NCI-H1417 treated with DMSO at 0.1 percent for 48 hours (cell line): ENCODE measurements at places on chromosomes 3 and 15.
A peak's percentile ranks its signal among the peaks of the same experiment; 100 is the strongest.

DNA sequence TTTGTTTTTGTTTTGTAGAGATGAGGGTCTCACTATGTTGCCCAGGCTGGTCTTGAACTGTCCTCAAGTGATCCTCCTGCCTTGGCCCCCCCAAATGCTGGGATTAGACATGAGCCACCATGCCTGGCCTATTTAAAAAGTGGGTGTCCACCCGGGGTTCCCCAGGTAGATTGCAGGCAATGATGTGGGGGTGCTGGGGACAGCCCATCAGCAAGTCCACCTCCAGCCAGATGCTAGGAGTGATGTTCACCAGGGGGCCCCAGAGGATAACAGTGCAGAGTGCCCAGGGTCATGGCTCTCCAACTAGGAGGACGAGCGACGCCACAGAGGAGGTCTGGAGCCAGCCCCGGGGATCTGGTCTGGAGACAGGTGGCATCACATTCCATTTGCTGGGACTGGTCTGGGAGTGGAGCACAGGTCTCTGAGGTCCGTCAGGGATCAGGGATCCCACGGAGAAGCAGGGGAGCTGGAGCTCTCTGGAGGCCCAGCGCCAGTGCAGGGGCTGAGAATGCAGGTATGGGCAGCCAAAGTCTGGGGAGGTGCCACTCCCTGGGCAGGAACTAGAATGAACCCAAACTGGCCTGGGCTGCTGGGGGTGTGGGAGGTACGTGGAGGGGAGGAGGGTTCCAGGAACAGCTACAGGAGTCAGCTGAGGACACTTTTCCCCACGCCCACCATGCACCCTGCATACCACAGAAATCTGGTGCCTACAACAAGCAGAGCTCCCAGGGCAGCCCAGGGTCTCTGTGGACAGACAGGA, 51.2 kb upstream of the PCSK6 start:
- no peak for DNase-seq

- no peak for DNase-seq
Observed at GRCh38 chr3:12253516-12254343, 35.1 kb upstream of the PPARG start.

DNA sequence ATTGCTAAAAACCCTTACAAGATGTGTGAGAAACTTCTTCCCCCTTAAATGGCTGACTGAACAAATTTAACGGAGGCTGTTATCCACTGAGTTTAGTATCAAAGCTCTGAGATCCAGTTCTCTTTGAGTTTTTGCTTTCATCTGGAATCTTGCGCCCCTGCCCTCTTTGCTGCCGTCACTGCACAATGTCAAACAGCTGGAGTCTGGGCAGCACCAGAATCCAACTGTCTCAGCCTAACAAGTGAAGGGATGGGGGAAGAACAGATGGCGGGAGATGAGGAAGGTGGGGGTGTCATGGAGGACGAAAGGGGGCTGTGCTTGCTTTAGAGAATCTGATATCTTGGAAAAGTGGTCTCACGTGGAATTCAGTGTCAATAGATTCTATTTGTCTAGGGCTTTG, 7.0 kb upstream of the BOC start:
- DNase-seq = no peak

DNA sequence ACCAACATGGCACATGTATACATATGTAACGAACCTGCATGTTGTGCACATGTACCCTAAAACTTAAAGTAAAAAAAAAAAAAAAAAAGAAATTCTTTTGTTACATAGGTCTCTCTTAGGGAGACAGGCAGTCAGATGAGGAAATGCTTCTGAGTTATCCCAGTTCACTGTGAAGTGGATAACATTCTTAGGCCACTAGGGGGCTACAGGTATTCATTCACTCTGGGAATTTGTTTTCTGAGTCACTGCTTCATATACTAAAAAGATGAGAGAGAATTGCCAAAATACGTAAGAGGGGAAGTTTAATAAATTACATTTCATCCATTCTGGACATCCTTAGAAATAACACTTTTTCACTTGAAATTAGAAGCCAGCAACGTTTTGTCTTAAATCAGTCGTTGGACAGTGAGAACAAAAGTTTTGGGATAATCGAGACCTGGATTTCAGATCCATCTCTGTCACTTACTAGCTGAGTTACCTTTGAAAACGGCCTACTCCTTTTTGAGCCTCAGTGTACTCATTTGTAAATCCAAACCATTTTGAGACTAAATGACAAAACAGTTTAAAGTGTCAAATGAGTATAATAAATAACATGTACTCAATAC, 738.4 kb upstream of the ALCAM start:
- no peak for DNase-seq

- DNase-seq = no peak
Observed at GRCh38 chr3:47961815-47962606, 54.2 kb downstream of the MAP4 start.

- DNase-seq = no peak
Observed at GRCh38 chr3:189395825-189396224, 224.1 kb downstream of the TPRG1 start.

- DNase-seq = peak; percentile 56
Observed at GRCh38 chr3:58471025-58471887, 20.6 kb upstream of the KCTD6 start.

- DNase-seq = no peak
Observed at GRCh38 chr15:78244893-78245292, 10.5 kb upstream of the ACSBG1 start.

- DNase-seq = no peak
Observed at GRCh38 chr15:83565553-83566159, 88.3 kb upstream of the ADAMTSL3 start.

DNA sequence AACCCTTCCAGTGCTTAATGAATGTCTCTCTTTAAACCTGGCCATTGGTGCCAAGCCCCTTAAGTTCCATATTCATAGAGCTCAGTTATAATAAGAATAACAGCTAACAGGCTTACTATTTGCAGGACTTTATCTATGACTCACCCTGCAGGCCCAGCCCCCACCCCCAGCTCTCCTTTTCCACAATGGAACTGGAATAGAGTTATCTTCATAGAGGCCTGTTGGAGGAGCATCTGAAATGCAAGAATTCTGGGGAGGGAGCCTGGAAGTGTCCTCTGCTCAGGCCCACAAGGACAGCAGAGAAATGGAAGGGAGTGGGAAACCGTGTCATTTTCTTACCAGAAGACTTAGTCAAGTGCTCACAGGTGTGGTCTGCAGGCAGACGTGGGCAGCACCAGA, 52.8 kb downstream of the SEMA5B start:
- no peak for DNase-seq

DNA sequence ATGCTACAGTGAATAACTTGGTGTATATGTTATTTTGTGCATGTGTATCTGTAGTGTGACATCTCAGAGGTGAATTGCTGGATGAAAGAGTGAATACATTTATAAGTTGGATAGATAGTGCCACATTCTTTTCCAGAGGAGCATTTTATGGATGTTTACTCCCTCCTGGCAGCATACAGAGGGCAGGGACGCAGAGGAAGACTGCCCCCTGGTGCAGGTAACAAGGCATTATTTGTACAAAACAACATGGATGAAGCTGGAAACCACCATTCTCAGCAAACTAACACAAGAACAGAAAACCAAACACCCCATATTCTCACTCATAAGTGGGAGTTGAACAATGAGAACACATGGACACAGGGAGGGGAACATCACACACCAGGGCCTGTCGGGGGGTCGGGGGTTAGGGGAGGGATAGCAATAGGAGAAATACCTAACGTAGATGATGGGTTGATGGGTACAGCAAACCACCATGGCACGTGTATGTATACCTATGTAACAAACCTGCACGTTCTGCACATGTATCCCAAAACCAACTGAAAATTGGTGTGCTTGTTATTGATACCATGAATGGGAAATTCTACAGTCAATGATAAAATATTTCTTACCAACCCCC, 57.9 kb upstream of the CTXND1 start:
- DNase-seq = no peak

- DNase-seq = no peak
Observed at GRCh38 chr3:10366651-10367101, 45.8 kb upstream of the SEC13 start.

DNA sequence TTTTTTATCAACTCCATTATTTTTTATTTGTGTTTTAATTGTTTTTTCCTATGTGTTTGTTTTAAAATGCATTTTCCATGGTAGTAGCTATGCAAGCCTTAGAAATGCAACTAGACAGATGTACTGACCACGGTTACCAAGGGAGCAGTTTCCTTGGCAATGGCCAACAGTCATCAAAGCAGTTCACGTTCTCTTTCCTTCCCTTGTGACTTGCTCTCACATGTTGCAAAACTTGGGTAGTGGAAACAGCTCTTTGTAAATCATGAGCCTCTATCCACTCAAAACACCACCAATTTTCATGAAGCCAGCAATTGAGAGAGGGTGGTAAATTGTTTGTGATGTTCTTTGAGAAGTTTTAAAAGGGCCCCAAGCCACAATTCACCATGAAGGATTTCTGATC, 499.4 kb upstream of the MDFIC2 start:
- DNase-seq = no peak

- DNase-seq = no peak
Observed at GRCh38 chr3:82114589-82114988, 353.1 kb upstream of the GBE1 start.

DNA sequence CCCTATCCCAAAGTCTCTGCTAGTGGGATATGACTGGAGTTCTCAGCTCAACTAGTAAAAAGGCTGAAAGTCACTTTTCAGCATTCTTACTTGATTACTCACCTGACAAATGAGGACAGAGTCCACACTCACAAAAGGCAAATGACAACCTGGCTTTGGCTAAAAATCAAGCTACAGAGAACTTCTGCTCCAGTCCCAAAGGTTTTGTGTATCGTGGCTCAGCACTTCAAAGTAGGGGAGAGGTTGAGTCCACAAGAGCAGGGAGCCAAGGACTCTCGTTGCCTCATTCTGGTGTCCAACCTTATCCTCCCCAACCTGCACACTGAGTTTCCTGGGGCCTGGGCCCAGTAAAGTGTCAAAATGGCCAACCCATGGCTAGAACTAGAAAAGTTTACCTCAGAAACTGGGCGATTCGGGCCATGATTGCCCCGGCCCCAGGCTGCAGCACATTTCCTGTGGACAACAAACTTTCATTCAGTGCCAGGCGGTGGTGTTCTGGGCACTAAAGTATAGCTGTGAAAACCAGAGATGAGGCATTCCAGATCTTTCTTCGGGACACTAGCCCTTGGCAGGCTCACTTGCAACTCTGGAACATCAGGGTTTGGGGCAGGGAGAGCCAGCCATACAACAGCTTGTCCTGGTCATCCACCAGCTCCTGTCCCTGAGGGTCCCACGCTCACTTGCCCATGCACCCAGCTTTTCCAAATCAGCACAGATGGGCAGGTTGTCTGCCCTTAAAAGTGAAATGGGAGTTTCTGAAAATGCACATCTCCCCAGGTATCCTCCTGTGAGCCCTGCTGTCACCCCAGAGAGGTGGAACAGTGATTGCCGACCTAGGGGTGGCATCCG, 3.1 kb downstream of the ACAA1 start:
- DNase-seq = no peak

GRCh38 chr3:47034868-47035489, 55.5 kb downstream of the NBEAL2 start:
- DNase-seq = no peak

GRCh38 chr3:11651477-11651876, 7.8 kb upstream of the VGLL4 start:
- no peak for DNase-seq

- no peak for DNase-seq
Observed at GRCh38 chr3:194057570-194058188, 78.3 kb upstream of the HES1 start.

DNA sequence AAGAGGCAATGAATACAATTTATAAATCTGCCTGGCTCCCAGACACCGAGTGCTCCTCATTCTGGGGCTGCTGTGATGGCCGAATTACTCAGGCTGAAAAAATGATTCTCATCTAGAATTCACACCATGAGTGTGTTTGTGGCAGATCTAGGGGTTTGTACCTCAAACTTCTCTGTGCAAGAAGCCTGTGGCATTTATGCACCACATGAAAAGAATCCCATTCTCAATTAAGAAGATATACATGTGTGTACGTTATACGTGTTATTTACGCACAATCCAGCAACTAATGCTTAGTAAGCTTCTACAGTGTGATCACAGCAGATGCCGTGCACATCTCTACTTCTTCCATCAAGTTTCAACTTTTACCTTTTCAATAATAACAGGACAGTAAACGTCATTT, 476.8 kb downstream of the SHQ1 start:
- DNase-seq = no peak

GRCh38 chr3:127760791-127761440, 61.4 kb downstream of the MGLL start:
- DNase-seq = no peak

GRCh38 chr3:113177526-113177925, 33.8 kb upstream of the BOC start:
- no peak for DNase-seq

DNA sequence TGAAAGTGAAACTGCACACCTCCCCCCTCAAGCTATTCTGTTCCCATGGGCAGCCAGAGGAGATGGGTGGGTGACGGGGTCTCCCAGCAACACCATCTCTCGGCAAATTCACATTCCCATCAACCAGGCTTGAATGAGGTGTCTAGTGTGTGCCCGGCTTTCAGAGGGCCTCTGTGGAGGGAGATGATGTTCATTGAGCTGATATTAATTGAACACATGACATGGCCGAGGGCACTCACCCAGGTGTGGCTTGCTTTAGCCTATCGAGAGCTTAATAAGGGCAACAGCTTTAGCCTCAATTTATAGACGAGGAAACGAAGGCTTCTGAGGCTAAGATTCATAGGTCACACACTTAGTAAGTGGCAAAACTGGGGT, 288.0 kb downstream of the UACA start:
- DNase-seq = no peak

GRCh38 chr3:190288836-190289235, 33.4 kb downstream of the CLDN1 start:
- DNase-seq = no peak

- DNase-seq = no peak
Observed at GRCh38 chr3:171782617-171783016, 27.7 kb downstream of the PLD1 start.

- no peak for DNase-seq
Observed at GRCh38 chr3:36833160-36833814, 68.9 kb upstream of the DCLK3 start.

DNA sequence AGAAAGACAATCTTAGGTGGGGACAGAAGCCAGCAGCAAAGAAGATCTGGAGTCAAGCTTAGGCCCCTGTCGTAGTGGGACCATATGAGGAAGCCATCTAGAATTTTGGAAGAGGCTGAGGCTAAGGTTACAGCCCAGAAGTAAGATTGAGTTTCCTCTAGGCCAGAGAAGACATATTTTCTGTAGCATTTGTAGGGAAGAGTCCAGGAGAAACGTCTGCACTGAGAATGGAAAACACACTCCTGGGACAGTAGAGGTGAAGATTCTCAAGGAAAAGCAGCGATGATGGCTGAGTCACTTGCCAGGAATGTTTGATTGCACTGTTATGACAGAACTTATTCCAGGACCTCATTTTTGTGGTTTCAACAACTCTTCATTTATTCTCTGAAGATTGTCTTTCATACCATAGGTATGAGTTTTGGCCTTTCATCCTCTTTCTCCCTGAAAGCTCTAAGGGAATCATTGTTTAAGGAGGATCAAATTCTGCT, 107.2 kb downstream of the GTPBP8 start:
- DNase-seq = no peak

GRCh38 chr15:91369823-91370222, 269.8 kb downstream of the SV2B start:
- DNase-seq = no peak
